ENCODE measurements at places on chromosomes 1 and 21.
A peak's percentile ranks its signal among the peaks of the same experiment; 100 is the strongest.

DNA sequence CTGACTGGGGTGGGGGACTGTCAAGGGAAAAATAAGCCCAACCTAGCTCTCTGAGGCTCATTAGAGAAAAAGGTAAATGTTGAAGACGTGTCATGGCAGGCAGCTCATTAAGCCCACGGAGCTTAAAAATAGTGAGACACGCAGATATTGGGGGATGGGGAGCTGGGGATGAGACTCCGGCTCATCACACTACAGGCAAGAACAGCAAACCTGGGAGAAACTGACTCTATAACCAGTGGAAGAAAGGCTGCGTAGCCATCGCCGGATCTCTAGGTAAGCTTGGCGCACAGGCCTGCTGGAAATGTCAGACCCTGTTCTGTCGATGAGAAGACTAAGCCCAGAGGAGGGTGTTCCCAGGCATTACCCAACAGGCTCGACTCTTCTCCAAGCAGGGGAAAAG, 78.0 kb downstream of the SYT2 start:
- no peak for DNase-seq

GRCh38 chr1:157969697-157970485, 23.6 kb upstream of the KIRREL1 start:
- DNase-seq = peak; percentile 95

GRCh38 chr1:55214934-55215193, 300 bp downstream of the USP24 start:
- peak; percentile 66 for DNase-seq

- DNase-seq = no peak
Observed at GRCh38 chr1:78122389-78122788, 76.6 kb downstream of the GIPC2 start.

DNA sequence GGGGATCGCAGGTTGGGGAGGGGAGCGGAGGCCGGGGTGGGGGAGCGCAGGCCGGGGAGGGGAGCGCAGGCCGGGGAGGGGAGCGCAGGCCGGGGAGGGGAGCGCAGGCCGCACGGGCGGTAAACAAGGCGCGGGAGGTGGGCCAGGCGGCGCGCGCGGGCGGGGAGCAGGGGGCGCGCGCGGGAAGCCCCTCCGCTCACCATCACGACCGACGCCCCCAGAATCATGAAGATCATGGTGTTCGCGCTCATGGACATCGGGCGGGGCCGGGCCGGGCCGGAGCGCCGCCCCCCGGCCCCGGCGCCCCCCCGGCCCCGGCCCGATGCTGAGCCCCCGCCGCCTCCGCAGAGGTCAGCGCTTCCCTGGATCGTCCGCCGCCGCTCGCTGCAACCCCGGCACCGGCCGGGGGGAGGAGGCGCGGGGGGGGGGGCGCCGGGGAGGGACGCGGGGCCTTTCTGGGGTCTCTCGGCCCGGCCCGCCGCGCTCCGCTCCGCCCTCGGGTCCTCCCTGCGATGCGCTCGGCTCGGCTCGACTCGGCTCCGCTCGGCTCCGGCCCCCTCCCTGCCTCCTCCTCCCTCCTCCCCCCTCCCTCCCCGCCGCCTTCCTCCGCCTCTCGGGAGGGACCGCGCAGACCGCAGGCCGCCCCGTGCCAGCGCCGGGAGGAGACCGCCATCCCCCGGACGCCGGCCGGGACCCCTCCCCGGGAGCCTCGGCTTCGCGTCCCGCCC, at the start of gene TMEM240:
Gene TMEM240, minus strand, starts transcription at position 535 of the 728 bp plus-strand sequence. Its CDS starts 278 bp downstream, at position 257.
- peak; percentile 83 for DNase-seq

GRCh38 chr1:193418745-193419058, 232.3 kb upstream of the B3GALT2 start:
- no peak for DNase-seq

GRCh38 chr1:19483261-19483660, 2.1 kb downstream of the CAPZB start:
- no peak for DNase-seq

Data from foreskin fibroblast (primary cell).